ENCODE measurements at places on chromosomes 7 and 10.

DNA sequence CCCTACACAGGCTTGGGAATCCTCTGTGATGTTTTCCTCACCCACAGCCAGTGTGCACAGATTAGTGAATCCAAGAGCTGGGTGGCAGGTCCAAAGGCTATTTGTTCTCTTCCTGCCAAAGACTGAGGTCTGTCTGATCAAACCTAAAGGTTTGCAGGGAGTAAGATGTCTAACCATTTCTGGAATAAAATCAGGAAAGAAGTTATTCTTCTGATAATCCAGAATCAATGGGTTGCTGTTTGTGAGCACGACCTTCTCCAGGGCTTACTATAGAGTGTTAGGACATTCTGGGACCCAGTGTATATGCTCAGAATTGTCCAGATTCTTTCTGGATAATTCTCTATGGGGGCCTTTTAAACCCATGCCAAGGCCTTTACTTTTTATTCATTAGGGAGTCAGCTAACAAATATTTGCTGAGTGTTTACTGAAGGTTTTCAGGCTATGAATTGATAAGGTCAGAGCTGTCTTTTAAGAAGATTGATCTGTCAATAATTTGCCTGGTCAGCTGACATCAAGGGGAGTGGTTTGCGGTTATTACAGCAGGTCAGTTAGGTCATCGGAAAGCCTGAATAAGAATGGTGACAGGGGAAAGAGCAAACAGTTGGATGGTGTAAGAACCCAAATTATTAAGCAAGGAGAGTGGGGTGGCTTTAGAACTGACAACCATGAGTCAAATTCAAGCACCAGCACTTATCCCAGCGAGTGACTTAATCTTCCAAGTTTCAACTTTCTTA, 7.5 kb upstream of the TECTB start:
- DNase-seq: no peak

GRCh38 chr7:130047831-130048230, 3.3 kb downstream of the ZC3HC1 start:
- no peak for DNase-seq

- no peak for DNase-seq
These were observed 81.3 kb downstream of the CDK6 start for GRCh38 chr7:92754919-92755581.

DNA sequence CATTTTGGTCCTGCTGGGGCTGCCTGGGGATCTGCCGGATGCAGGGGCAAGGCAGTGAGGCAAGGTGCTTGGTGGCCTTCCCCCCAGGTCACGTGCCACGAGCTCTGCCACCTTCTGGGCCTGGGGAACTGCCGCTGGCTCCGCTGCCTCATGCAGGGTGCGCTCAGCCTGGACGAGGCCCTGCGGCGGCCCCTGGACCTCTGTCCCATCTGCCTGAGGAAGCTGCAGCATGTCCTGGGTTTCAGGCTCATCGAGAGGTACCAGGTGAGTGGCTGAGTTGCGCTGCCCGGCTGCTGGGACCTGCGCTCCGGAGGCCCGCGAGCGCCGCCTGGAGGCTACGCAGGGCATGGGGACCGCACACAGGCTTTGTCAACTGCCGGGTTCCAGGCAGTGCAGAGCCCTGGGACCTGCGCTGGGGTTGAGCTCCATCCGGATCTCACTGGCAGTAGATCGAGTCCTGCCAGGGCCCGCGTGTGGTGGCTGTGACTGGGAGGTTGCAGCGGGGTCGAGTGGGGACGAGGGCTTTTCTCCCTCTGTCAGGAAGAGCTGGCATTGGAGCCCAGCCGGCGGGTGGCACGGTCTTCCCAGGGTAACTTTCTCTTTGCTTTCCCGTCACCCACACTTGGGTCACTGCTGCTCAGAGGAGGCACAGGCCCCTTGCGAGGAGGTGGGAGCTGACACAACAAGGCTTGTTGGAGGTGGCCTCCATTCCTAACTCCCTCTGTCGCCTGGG, 21.7 kb downstream of the AMZ1 start:
- DNase-seq: peak; percentile 75

DNA sequence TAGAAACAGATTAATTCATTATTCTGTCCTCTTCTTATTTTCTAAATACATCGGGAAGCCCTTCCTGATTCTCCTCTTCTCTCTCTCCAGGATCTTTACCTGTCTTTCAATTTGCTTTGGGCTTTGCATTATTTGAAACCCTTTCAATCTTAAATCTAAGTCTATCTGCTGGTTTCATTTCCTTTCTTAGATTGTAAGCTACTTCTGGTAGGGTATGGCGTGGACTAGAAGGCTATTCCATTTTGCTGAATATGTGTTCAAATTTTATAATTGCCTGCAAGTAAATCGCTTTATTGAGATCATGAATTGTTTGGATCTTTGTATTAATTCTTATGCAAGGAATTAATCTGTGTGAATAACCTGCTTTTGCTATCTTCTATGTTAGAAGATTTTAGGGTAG, 11.1 kb downstream of the STAM start:
- DNase-seq: no peak

DNA sequence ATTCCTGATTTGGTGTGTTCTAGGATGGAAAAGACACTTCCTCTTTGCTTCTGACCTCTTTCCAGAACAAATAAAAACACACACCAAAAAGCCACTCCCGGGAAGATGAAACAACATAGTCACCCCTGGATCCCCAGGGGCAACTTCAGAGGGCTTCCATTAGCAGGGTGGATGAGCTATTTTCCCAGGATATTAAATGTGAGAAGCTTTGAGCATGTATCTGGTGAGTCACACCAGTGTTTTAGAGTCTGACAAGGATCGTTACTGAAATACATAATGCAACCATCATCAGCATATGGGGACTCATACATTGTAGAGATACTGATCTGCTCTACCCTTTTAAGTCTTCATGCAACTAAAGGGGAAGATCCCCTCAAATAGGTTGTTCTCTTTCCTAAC, 115.5 kb upstream of the ZNF438 start:
- no peak for DNase-seq

GRCh38 chr10:68697106-68697505, 23.9 kb upstream of the CCAR1 start:
- DNase-seq: no peak

DNA sequence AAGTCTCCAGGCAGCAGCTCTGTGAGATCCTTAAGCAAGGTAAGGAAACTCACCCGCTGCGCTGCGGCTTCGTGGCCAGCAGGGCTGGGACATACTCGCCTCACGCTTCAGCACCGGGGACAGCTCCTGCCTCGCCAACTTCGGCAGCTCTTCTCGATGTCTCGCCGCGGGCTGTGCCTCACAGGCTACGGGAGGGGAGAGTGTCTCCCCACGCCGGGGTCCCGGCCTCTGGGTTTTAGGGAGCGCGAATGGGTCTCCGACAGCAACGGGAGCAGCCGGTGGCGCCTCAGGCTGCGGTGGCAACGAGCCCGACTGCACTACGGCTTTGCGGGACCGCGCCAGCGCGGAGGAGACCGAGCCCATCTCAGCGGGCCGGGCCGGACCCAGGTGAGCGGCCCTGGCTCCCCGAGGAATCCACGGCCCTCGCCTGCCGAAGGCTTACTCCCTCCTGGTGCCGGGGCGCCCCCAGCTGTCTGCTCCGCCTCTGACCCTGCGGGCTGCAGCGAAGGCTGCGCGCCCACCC, 62.4 kb downstream of the LSM5 start:
- peak; percentile 64 for DNase-seq

DNA sequence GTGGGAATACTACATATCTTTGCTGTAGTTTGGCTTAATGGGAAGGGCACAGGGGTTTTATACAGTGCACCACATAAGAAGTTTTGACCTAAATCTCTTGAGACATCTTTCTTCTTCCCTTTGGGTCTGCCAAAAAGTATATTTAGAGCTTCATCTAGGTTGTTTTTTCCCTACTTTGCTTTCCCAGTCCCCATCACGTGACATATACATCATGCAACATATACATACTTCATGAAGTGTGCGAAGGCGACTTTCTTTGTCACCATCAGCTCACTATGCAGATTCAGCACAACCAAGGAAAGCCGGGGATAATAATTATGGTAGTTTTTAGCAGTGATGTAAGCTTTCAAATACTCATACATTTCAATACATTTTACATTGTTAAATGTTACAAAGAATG, 177.1 kb upstream of the PPP1R3A start:
- DNase-seq: no peak

GRCh38 chr10:21975378-21975990, 28.0 kb downstream of the DNAJC1 start:
- DNase-seq: no peak

- no peak for DNase-seq
These were observed 1.8 kb downstream of the BRI3 start for GRCh38 chr7:98283127-98283886.

GRCh38 chr7:97293031-97293430, 175.5 kb downstream of the SDHAF3 start:
- DNase-seq: no peak

DNA sequence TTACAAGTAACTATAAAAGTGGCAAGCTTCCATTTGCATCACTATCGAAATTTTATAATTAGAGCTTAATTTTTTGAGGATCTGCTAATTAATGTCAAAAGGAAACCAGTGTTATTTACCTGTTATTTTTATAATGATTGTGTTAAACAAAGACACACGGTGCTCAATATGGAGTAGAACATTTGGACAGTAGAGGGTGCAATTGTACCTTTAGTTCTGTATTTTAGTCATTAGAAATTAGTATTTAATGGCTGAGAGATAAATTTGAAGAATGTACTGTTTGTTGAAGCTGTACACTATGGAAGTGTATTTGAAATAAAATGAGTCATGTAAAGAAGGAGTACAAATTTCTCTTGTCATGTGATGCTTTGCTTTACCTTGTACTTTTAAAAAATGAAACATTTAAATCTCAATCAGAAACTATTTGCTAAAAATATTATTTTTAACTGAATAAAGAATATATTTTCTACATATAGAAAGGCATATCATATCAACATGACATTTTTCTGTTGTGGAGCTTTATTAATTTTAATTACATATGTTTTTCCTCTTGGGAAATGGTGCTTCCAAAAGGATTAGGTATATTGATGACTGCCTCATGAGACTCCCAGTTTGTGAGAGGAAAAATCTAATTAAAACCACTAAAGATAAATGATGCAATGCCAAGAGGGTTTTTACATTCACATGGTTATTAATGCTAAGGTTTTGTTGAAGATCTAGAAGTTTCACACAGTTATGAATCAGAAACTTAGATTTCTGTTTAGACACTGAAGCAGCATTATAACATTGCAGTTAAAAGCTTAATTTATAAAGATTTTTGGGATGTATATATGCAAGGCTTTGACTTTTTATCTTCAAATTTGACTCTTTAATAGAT, 10.4 kb upstream of the PRKG1 start:
- DNase-seq: no peak

DNA sequence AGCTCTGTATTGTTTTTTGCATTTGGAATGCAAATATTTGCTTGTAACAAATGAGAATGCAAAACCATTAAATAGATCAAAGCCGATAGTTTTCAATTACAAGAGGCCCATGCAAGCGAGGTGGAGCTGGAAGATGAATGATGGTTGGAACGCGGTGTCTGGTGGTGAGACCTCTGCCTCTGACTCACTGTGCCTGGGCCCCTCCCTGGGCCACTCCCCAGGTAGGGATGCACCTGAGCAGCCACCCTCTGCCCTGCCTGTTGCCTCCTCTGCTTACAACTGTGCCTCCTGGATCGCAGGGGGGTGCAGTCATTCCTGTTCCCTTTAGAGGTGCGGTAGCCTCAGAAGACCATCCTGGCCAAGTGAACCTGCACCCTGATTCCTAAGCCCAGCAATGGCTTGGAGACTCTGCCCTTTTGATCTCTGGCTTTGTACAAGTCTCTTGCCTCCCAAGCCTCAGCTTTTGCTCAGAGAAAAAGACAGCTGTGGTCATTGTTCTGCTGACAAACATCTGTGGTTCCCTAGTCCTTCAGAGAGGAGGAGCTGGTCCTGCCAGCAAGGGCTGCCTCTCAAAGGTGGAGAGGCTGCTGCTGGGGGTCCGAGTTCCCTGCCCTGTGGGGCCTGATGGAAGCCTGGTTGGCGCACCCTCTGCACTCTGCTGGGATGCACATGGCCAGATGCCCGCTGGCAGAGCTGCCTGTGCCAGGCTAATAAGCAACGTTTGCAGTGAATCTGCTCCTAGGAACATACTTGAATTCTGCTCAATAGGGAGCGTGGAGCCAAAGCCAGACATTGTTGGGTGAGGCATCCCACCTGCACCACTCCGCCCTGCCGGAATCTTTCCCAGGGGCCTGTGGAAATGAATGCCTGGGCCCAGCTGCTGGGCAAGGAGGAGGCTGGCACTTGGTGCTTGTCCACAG, 126.3 kb upstream of the TCERG1L start:
- DNase-seq: no peak

- no peak for DNase-seq
These were observed 152.6 kb downstream of the CAMK1D start for GRCh38 chr10:12501841-12502525.

GRCh38 chr10:52136921-52137320, 177.2 kb upstream of the DKK1 start:
- DNase-seq: no peak

DNA sequence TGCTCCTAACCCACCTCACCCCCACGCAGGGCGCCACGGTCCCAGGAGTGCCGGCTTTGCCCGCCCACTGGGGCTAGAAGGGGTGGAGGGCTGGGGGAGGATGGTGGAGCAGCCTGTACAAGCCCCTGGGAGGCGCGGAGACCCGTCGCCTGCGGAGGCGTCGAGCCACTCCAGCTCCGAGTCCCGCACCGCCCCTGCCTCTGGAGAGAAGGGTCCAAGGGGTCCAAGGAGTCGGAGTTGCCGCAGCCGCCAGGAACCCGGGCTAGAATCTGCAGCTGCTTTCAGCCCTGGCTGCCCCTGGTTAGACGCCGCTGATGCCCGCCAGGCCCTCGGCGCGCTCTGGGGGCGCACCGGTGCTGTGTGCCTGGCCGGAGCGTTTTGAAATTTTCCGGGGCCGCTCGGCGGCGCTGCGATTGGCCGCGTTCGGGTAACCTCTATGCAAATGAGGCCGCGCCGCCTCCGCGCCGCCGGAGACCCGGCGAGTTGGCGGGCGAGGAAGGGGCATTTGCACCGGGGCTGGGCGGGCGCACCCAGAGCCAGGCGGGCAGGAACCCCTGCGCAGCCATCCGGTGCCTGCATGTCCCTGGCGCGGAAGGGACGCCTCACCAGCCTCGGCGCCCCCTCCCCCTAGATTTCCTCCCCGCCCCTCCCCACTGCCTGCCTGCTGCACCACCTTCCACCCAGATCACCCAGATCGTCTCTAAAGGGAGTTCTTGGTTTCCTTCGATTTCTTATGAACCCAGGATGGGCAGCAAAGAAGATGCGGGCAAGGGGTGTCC, at the start of gene HMX2:
HMX2 (plus strand) TSS at position 502 of the 779 bp plus-strand sequence; CDS start at position 745, 243 bp downstream.
- no peak for DNase-seq

- no peak for DNase-seq
These were observed 79.4 kb downstream of the ANKIB1 start for GRCh38 chr7:92325173-92325572.

DNA sequence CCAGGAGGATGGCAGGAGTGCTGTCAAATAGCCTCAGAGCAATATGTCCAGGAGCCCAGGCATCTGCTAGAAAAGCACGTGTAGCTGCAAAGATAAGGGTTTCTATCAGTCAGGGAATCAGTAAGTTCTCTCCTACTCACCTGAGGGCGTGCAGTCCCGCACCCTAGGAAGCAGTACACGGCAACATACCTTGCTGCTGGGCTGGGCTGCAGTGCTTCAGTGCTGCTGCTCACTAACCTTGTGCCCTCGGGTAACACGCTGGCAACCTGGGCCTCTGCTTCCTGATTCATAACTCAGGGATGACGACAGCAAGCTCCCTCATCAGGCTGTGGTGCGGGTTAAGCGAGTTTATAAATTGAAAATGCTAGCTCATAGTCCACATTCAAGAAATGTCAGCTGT, 29.5 kb upstream of the CCNY start:
- DNase-seq: no peak

Measured in stimulated activated CD4-positive, alpha-beta T cell treated with anti-CD3 and anti-CD28 coated beads, Interleukin-12 subunit alpha, Interleukin-12 subunit beta, amount 100 ng/mL, for 4 hours (primary cell).